Mucosa of descending colon (tissue), 3 donors: ENCODE measurements at places on chromosomes 12 and 14.

DNA sequence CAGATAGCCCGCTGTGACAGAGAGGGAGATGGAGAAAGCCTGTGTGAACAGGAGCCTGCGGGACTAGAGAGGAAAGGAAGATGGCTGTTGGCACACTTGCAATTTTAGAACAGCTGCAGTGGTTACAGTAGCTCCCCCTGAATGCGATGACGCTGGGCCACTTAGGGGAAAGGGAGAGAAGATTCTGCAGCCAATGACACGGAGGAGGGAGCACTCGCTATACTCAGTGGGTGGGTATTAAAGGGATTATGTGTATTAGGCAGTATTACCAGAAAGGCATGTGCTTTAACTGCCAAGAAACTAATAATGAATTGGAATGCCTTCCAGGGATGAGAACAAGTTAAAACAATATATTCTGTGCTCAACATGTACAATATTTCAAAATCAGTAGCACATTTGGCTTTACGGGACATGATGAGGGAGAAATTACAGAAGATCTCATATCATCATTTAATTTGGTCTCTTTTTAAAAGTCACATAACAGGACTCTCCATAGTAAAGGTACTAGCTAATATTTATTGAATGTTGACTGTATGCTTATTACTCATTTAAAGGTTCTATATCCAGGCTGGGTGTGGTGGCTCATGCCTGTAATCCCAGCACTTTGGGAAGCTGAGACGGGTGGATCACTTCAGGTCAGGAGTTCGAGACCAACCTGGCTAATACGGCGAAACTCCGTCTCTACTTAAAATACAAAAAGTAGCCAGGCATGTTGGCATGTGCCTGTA lies 35.9 kb upstream of the FOS start:
- DNase-seq = no peak

DNA sequence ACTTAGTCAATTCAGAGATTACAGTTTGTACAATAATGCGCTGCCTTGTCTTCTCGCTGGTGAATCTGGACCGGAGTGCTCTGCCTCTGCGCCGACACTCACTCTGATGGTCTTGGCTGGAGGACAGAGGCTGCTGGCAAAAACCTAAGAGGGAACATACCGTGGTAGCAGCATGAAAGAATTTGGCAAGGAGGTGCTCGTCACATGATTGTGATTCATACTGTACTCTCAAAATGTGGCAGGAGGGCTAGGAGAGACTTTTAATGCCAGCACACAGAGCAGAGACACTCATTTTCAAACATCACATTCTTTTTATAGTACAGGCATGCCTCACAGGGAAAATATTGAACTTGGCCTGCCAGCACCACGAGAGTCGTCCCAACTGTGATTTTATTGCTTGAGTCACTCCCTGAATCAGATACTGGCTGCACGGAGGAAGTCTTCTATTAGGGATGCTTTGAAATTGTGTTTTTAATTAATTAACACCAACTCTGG lies 67.8 kb downstream of the HMGA2 start:
- peak; percentile 51 for DNase-seq

- no peak for DNase-seq
Measured at GRCh38 chr14:75373616-75374015, 54.2 kb upstream of the JDP2 start.

GRCh38 chr14:67480011-67480410 lies 8.5 kb downstream of the TMEM229B start:
- DNase-seq = no peak

DNA sequence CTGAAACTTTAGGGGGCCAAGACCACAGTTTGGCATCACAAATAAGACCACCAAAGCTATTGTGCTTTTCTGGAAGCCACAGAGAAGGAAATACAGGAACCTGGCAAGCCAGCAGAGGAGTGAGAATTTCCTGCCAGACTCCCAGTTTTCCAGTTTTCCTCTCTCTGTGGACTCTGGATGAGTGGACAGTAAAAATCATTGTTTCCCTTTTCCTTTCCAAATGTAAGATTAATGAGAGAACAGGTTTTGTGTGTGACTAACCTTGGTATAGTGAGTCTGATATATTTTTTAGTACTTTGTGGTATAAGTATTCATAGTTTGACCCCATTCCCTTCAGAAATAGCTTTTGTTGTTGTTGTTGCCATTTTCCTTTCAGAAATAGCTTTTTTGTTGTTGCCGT lies 2.6 kb upstream of the TAC3 start:
- DNase-seq = no peak

GRCh38 chr12:6970096-6970527 lies 352 bp downstream of the PHB2 start:
- no peak for DNase-seq

- no peak for DNase-seq
Measured at GRCh38 chr12:93818488-93819049, 141.4 kb downstream of the CRADD start.

- DNase-seq = no peak
Measured at GRCh38 chr12:53759261-53759660, 7.5 kb upstream of the CISTR start.

DNA sequence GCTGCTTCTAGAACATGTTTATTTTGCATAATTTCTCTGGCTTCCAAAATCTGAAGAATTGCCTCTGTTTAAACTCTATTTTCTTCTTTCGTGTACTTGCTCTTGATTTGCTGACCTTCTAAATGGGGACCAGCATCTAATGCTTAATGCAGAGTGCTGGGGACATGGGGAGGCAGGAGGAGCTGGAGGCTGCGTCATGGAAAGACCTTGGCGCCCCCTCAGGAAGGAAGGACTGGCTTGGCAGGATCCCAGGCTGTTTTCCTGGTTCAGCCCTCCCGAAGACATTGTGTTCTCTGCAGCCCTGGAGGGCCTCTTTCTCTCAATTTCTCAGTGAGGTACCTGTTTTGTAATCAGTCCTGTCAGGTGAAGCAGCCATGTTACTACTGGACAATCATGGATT lies 5.5 kb downstream of the PRKCH start:
- no peak for DNase-seq

- DNase-seq = no peak
Measured at GRCh38 chr14:39592116-39592789, 160.0 kb upstream of the FBXO33 start.

- no peak for DNase-seq
Measured at GRCh38 chr14:82055515-82056115, 522.0 kb upstream of the SEL1L start.

DNA sequence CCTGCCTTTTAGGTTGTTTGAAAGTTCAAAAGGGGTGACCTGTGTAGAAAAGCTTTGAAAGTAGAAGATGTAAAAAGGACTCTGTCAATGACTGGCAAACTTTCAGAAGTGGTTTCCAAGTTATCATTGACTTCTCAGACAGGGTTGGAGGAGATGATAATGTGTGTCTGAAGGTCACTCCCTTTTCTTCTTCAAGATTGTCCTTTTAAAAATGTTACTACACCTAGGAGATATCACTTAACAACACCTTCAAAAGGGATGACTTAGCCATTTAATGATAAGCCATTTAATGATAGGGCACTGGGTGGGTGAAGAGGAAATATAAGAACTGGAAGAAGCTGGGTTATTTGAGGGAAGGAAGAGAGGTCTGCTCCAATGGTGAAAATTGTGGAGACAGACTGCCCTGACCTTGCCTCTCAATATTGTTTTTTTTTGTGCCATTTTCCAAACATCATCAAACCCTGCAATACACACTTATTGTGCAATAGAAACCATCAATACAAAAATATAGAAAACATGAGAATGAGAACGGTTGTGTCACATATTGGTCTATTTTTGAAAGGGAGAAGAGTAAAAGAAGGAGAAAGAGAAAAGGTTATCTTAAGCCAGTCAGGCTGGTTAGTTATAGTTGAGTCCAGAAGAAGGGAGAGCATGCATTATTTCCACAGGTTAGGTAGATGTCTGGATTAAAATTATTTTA lies 38.8 kb downstream of the BEST3 start:
- DNase-seq = no peak

DNA sequence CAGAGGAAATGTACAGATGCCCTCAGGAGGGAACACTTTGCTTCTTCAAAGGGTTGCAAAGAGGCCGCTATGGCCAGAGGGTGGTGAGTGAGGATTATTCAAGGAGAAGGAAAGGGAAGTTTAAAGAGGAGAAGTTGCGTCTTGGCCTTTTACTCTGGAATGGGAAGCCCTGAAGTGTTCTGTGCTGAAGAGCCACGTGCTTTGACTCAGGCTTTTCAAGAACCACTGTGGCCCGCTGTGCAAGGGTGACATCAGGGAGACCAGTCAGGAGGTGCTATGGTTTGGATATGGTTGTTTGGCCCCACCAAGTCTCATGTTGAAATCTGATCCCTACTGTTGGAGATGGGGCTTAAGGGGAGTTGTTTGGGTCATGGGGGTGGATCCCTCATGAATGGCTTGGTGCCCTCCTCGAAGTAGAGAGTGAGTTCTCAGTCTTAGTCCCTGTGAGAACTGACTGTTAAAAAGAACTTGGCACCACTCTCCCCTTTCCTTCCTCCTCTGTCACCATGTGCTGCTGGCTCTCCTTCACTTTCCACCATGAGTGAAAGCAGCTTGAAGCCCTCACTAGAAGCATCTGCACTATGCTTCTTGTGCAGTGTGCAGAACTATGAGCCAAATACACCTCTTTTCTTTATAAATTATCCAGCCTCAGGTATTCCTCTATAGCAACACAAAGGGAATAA lies 66.1 kb upstream of the DUSP6 start:
- DNase-seq = no peak

GRCh38 chr14:90382491-90383125 lies 14.2 kb upstream of the CALM1 start:
- peak; percentile 76 for DNase-seq

DNA sequence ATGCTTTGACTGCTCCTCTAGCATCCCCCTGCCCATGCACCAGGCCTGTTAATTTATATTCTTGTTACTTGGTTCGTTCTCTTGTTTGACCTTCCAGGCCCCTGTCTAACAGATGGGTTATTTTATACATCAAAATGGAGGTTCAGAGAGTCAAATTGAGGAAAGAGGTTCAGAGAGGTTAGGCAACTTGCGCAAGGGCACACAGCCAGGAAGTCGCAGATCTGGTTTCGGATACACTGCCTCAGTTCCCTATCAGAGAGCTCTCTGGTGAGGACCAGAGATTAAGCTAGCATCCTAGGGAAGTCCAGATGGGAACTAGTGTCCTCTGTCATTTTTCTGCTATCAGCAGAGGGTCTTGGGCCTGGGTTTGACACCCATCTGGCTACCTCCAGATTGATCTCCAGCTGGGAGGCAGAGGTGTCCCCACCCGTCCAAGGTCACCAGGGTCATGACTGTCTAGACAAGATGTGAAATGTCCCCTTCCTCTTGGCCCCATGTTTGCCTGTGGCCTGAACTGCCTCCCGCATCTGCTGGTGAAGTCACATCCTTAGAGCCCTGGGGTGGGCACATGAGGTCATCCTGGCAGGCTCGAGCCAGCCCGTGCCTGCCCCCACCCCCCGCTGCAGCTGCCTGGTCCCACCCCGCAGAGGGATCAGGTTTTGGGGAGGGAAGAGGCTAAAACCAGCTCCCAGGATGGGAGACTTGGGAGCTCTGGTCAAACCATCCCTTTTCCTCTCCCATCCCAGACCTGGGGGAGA lies 84.3 kb upstream of the NCOR2 start:
- no peak for DNase-seq

DNA sequence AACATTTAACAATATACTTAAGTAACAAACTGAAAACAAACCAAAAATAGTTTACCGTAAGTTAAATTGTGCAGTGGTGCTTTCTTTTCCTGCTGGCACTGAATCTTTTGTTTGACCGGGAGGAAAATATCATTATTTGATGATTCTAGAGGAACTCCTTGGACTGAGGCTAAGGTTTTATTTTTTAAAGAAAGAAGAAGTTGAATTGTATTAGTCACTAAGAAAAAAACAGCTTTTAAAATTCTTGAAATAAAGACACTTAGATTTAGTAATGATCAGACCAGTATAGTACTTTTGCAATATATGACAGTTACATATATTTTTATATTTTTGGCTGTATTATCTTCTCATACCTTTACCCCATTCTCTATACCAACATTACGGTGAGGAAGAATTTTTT lies 10.3 kb downstream of the MIS18BP1 start:
- no peak for DNase-seq

GRCh38 chr14:65940056-65940735 lies 527.7 kb downstream of the FUT8 start:
- DNase-seq = no peak

DNA sequence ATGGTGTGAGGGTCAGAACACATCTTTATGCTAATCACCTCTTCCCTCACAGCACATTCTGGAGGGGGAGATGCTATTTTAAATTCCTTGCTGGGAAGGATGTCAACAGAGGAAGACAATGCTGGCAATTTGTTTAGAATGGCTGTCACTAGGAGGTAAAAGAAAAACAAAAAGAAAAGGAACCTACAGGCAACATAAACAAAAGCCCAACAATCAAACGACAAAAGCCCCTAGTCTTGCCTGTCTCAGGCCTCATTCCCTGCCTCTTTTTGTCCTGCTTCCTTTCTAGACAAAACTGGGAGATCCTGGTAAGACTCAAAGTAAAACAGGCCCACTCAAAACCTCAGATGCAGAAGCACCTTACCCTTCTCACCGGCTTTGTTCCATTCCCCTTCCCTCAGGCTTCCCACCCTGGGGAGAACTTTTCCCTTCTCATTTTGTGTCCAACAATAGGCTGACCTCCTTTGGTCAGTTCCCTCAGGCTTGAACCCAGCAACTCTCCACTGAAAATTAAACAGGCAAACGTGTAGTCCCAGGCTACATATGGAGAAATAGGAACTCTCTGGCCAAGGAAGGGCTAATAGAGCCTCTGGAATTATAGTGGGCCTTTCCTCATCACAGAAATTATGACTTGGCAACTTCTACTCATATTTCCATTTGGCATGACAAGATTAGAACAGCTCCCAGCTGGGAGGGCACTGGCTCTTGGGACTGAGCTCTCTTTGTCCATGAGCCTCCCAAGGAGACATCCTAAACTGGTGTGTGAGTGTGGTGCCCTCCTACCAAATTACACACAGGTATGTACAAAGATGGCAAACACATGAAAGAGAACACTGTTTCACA lies 193.0 kb downstream of the MON2 start:
- DNase-seq = no peak

GRCh38 chr12:112539221-112539620 lies 120.5 kb downstream of the PTPN11 start:
- DNase-seq = no peak

DNA sequence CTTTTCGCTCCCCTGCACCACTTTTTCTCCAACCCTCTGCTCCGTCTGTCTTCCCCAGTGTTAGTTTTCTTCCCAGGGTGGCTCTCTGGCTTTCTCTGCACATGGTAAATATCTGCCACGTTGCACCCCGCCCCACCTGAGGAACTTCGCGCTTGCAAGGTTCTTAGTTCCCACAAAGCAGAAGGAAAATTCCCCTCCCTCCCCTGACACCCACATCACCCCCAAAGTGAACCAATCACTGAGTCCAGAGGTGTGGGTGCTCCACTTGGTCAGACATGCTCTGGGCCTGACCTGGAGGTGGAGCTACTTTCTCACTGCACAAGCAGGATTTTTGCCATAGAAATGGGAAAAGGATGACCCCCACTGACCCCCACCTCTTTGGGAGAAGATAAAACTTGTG lies 415.0 kb downstream of the FUT8 start:
- DNase-seq = no peak

GRCh38 chr14:34177466-34177865 lies 226.6 kb upstream of the EGLN3 start:
- DNase-seq = no peak

GRCh38 chr12:6936636-6937480 lies 6.8 kb upstream of the RNU7-1 start:
- DNase-seq = no peak

- no peak for DNase-seq
Measured at GRCh38 chr12:90959032-90959431, 4.1 kb upstream of the CCER1 start.

GRCh38 chr14:37707716-37708115 lies 112.3 kb downstream of the TTC6 start:
- no peak for DNase-seq

- DNase-seq = no peak
Measured at GRCh38 chr12:19332196-19332595, 107.1 kb upstream of the AEBP2 start.
